ENCODE measurements at places on chromosomes 11 and 22.

GRCh38 chr11:121928597-121929580, 187.1 kb downstream of the BLID start:
- DNase-seq = no peak

DNA sequence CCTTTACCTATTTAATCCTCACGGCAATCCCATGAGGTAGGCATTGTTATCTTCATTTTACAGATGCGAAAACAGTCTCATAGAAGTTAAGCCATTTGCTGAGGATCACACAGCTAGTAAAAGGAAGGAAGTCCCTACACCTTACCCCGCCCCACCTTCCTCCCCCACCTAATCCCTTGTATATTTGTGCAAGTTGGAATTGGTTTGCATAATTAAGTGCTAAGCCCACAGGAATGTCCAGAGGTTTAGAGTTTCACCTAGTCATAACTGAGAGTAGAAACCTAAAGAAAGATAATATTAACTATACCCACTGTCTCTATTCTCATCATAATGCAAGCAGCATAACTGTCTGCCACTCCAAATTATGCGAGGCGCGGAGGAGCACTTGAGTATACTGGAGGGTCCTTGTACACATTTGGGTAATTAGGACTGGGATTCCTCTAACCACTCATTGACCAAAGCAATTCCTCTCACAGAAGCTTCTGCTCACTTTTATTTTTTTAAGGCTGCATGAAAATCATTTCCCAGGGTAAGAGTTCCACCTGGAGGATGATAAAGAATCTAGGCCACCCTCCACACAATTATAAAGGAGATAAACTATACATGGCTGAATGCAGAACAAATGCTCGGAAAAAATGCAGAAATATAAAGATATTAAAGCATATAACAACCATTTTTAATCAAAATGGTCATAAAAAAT, 199.9 kb downstream of the FAM181B start:
- no peak for DNase-seq

DNA sequence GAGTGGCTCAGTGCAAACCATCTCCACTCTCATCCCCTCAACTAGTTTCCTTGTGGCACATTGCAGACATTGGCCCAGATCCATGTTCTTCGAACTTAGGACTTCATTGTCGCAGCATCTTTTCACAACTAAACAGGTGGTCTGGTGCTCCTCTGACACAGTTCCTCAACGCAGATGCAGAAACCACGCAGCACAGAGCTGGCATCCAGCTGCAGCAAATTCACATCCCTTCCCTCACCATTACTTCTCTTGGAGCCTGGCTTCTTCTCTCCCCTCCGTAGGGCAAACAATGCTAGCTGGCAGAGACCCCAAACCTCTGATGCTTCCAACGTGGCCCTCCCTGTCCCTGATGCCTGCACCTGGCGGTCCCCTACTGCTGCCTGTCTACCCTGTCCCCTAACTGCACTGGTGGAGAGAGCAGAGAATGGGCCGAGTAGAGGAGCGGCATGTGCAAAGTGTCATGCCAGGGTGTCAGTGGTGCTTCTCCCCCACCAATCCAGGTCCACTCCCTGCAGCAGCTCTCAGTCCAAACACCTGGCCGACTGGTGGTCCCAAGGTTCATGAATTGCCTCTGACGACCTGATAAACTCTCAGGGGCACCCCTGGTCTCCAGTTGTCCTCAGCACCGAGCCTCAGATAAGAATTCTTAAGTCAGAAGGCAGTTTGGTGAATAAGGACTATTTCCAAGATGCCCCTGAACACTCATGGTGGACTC, 18.1 kb downstream of the TMPRSS13 start:
- DNase-seq = no peak

GRCh38 chr11:101049123-101049522, 80.5 kb downstream of the PGR start:
- DNase-seq = no peak

DNA sequence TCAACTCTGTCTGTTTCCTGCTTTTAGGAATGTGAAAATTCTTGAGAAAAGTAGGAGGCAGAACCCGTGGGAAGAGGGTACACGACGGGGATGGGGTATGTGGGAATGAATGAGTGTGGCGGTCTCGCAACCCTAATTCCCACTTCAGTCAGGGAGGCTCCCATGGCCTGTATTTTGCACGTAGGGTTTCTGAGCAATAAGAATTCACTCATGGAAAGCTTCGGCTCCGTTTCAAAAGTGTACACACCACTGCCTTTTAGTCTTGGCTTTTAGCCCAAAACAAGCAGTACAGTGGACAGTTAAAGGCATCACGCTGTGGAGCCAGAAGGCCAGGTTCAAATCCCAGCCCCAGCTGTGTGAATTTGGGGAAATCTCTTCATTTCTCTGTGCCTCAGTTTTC, 116.7 kb downstream of the MN1 start:
- no peak for DNase-seq

DNA sequence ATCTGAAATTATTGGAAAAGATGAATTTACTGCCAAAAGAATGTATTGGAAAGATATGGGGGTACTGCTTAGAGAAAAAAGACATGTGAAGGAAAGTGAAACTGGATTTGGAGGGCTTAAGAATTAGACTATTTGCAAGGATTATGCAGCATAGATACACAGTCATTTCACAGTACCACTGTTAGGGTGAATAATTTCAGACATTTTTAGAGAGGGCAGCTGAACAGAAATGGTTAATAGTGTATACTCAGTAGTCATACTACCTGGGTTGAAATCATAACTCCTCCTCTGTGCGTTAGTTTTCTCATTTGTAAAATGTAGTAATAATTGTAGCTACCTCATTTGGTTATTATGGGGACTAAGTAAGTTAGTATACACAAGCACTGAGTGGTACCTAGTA, 33.0 kb downstream of the GAS2 start:
- DNase-seq = no peak

GRCh38 chr11:41446107-41446506, 13.3 kb downstream of the LRRC4C start:
- no peak for DNase-seq

DNA sequence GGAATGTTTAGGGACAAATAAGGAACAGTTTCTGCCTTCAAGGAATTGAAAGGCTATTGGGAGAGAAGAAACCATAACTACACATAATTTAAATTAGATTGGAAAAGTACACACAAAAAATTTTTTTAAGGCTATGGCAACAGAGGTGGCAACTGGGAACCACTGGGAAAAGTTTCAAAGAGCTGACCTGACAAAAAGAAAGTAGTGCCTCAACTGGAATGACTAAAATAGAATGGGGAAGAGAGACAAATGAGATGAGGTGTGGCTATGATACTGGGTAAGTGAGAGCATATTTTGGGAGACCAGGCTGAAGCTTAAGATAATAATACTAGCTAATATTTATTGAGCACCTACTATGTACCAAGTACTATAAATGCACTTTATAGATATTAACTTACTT, 2.9 kb upstream of the AKIP1 start:
- no peak for DNase-seq

- DNase-seq = no peak
Observed at GRCh38 chr11:135061166-135061565, 649.1 kb upstream of the B3GAT1 start.

GRCh38 chr22:24728790-24729637, 45.5 kb downstream of the PIWIL3 start:
- DNase-seq = no peak

DNA sequence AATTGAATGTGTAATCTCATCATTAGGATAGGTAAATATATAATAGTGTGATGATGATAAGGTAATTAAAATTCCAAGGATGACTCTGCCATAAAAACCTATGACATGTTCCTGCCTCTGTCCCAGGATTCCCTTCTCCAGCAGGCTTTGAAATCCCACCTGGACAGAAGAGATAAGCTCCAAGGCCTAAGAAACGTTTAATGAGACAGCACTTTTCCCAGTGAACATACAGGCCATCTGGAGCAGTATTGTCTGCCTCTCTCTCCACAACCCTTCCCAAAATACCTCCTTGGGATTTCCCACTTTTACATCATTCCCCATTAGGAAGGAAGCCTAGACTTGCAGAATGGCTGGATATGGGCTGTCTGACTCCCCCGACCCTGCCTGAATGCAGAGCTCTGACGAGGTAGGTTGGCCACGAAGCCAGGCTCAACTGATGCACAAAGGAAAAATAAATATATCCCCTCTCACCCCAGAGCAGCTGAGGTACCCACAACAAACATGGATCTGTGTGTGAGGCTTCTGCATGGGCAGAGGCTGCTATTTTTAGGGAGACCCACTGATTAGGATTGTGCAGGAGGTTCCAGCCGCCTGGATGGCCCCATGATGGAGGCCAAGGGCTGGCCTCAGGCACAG, 71.0 kb downstream of the TMPRSS5 start:
- DNase-seq = no peak

- DNase-seq = no peak
Observed at GRCh38 chr22:36726007-36726380, 22.4 kb upstream of the CACNG2 start.

- no peak for DNase-seq
Observed at GRCh38 chr22:36211237-36211861, 9.7 kb upstream of the APOL4 start.

DNA sequence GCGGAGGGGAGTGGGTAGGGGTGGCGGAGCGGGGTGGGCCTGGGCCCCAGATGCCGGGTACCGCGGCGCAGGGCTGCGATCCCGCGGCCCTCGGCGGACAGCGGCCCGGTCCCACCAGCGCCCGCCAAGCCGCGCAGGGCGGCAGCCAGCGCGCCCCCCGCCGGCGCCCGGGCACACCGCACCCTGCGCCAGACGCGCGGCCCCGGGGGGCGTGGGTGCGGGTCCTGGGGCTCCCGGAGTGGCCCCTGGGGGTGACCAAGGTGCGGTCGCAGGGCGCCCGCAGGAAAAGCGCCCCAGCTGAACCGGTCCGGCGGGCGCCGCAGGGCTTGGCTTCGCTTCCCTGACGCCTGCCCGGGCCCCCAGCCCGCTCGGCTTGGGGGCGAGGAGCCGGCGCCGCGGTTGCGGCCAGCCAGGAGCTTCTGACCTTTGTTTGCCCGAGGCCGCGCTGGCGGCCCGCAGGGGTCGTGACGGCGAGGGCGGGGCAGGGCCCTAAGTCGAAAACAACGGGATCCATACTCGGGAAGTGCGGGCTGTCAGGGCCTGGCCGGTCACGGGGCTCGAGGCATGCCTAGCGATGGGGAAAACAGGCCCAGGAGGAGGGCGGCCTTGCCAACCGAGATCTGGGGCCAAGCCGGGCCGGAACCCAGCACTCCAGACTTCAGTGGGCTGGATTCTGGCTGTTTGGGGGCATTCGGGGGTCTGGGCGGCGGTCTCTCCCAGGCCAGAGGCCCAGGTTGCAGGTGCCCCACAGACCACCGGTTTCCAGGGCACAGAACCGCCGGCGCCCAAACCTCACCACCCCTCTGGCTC, 581 bp upstream of the AP5B1 start:
- no peak for DNase-seq

GRCh38 chr11:125079151-125079877, 16.2 kb downstream of the SLC37A2 start:
- no peak for DNase-seq

DNA sequence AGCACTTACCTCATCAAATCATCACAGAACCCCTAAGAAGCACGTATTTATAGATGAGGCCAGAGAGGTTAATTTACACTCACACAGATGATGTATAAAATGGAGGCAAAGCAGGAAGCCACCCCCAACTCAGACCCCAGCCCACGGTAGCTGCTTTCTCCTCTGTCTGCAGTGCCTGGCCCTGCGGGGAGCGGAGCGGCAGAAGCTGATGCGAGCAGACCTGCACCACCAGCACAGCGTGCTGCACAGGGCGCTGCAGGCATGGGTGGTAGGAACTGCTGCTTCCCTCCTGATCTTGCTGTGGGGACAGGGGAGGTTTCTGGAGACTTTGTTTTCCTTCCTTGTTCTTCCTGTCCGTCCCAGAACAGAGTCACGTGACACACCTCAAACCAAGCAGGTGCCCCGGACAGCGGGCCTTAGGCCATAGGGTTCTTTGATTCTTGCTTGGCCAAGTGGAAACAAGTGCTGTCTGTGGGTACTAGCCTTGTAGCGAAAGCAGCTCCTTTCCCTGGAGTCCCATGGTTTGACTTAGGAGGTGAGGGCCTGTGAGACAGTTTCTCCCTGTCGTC, 57.8 kb downstream of the PISD start:
- DNase-seq = no peak

- no peak for DNase-seq
Observed at GRCh38 chr22:22410121-22410520, 98.4 kb downstream of the ZNF280B start.

GRCh38 chr11:36465449-36466163, 44.5 kb downstream of the TRAF6 start:
- no peak for DNase-seq

GRCh38 chr11:69810289-69811118, 8.7 kb downstream of the FGF3 start:
- no peak for DNase-seq

GRCh38 chr11:77174559-77174958, 46.5 kb downstream of the MYO7A start:
- DNase-seq = no peak

- no peak for DNase-seq
Observed at GRCh38 chr11:58945663-58946062, 6.4 kb downstream of the GLYATL1 start.

Data from stimulated activated CD4-positive, alpha-beta T cell treated with anti-CD3 and anti-CD28 coated beads, Interleukin-1b, Interleukin-23, amount 100 ng/mL, for 48 hours (primary cell).